ENCODE measurements at places on chromosomes 4 and X. TPM values are rescaled to one million over a fixed set of nuclear protein-coding genes. Genes with fewer than 3 reads are reported as not detected.
A peak's percentile ranks its signal among the peaks of the same experiment; 100 is the strongest.

PPEF2 gene
- polyA plus RNA-seq = 0.32 TPM

GAGE12F gene
- not detected for polyA plus RNA-seq

ARX gene
- not detected for polyA plus RNA-seq

CITED1 gene
- not detected for polyA plus RNA-seq

HAUS3 gene
- 18.7 TPM for polyA plus RNA-seq

ADAMTS3 gene
- not detected for polyA plus RNA-seq

DNA sequence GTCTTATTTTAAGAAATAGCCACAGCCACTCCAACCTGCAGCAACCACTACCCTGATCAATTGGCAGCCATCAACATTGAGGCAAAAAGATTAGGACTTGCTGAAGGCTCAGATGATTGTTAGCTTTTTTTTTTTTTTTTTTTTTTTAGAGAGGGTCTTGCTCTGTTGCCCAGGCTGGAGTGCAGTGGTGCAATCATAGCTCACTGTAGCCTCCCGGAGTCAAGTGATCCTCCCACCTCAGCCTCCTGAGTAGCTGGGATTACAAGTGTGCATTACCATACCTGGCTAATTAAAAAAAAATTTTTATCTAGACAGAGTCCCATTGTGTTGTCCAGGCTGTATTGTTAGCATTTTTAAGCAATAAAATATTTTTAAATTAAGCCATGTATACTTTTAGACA lies 26.5 kb downstream of the RHOH start:
- peak overlapping the region; percentile 42 for H3K27ac ChIP-seq
- peaks cover 77% of the 10 kb centered on the region for H3K4me1 ChIP-seq
- DNase-seq = no peak
- H3K36me3 ChIP-seq = peaks cover 46% of the 10 kb centered on the region
- no peak overlapping the region for H3K4me3 ChIP-seq

- H3K4me1 ChIP-seq = no peaks in the 10 kb centered on the region
- H3K36me3 ChIP-seq = no peaks in the 10 kb centered on the region
- H3K4me3 ChIP-seq = no peak overlapping the region
- no peaks in the 10 kb centered on the region for H3K27me3 ChIP-seq
- no peak for DNase-seq
- H3K27ac ChIP-seq = no peak overlapping the region
Observed at GRCh38 chr4:136818811-136819330, 713.4 kb downstream of the PCDH18 start.

DNA sequence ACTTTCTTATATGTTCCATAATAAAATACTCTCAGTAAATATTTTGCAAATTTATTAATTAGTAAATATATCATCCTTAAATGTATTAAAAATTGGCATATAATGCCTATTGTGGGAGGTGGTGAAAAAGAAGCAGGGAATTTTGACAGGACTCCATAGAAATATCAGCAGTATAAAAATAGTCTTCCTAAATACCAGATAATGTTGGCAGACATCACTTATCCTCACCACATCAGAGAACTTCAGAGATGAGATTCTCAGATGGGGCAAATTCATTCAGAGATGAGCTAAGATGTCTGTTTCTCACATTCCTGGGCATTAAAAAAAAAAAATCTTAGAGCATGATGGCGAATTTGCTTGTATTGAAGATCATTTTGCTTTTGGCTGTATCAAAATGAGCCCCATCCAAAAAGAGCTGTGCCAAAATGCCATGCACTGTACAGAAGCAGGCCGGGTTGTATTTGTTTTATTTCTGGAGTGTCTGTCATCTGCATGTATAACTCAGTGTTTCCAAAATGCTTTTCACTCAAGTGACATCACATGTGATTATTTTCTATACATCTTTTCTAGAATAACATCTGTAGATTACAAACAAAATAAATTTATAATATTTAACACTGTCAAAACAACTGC lies 41.7 kb downstream of the ATP8A1 start:
- H3K27ac ChIP-seq = no peak overlapping the region
- no peaks in the 10 kb centered on the region for H3K27me3 ChIP-seq
- H3K4me3 ChIP-seq = no peak overlapping the region
- H3K4me1 ChIP-seq = no peaks in the 10 kb centered on the region
- peaks cover 54% of the 10 kb centered on the region for H3K36me3 ChIP-seq

- H3K27ac ChIP-seq = peak overlapping the region; percentile 88
- no peak for DNase-seq
- H3K27me3 ChIP-seq = no peaks in the 10 kb centered on the region
- no peak overlapping the region for H3K4me3 ChIP-seq
Observed at GRCh38 chrX:65707151-65707550, 39.7 kb downstream of the MSN start.

DNA sequence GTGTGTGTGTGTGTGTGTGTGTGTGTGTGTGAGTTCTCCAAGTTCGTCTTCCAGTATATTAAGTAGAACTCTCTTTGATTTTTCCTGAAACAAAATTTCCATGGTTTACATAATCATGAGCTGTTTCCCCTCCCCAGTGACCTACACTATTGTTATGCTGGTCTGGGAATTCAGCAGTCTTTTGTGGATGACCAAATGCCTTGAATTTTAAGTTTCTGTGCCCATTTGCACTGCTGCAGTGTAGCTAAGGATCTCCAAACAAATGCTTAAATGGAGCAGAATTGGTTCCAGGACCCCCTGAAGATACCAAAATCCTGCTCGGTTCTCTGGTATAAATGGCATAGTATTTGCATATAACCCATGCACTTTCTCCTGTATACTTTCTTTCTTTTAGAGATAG lies 77.2 kb upstream of the SLC34A2 start:
- no peaks in the 10 kb centered on the region for H3K27me3 ChIP-seq
- no peaks in the 10 kb centered on the region for H3K36me3 ChIP-seq
- H3K4me3 ChIP-seq = no peak overlapping the region

DNA sequence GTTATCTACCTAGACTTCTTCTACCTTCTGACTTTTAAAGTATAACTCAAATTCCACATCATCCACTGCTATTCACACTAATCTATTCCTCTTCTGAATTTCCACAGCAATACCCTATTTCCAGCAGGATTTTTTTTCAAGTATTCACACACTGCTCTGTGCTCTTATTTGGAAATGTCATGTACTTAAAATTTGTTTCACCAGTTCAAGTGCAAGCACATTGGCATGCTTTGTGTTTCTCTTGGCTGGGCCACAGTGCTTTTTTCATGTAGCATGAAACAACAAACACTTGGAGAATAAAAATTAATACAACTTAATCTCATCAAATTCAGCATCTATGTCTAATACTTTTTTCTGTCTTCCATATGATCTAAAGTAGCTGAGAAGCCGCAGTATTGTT lies 161.8 kb upstream of the PCDH18 start:
- H3K27me3 ChIP-seq = no peaks in the 10 kb centered on the region
- H3K27ac ChIP-seq = no peak overlapping the region
- no peaks in the 10 kb centered on the region for H3K4me1 ChIP-seq
- H3K36me3 ChIP-seq = no peaks in the 10 kb centered on the region

DNA sequence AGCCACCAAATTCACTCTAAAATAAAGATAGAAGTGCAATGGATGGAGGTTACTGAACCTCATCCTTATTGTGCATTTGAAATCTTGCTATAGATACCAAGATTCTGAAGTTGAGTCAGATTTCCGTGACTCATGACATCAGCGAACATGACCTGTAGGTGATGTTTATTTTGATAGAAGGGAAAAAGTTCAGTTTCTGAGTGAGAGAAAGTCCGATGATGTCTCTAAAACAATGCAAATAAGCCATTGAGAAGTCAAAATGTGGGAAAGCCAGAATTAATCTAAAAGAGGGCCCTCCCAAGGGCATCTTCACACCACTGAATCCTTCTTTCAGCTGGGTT lies 20.0 kb downstream of the PHOX2B start:
- no peak overlapping the region for H3K4me3 ChIP-seq
- H3K27ac ChIP-seq = no peak overlapping the region
- H3K4me1 ChIP-seq = no peaks in the 10 kb centered on the region
- no peak for DNase-seq
- no peaks in the 10 kb centered on the region for H3K36me3 ChIP-seq

DNA sequence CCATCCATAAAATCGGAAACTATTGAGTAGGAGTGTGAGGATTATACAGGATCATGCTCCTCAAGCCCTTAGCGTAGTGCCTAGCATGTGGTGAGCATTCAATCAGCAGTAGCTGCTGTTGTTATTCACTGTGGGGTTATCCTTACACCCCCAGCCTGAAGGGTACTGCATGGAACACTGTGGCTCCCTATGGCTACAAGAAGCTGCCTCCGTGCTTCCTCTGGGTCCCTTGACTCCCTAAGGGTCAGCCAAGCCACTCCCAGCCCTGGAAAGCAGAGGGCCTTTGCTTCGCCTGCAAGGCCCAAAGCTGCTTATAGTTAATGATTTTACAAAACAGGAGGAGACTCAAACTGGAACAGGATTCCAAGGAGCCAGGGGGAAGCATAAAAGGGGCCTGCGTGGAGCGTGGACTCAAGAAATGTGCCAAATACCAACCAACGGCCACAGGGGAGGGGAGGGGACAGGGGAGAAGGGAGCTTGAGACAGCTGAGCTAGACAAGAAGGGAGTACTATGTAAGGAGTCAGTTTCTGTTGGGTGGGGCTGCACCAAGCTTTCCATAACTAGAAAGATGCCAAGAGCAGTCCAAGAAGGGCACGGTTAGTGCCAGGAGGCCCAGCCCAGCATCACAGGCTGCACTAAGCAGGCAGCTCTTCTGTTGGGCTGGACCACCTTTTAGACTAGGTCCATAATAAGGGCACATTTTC lies 15.9 kb downstream of the SEPTIN6 start:
- no peak for DNase-seq
- peaks cover 73% of the 10 kb centered on the region for H3K4me1 ChIP-seq
- H3K4me3 ChIP-seq = peak overlapping the region; percentile 35
- H3K27me3 ChIP-seq = no peaks in the 10 kb centered on the region
